ENCODE measurements at places on chromosomes 11 and 22. TPM values are rescaled to one million over a fixed set of nuclear protein-coding genes. Genes with fewer than 3 reads are reported as not detected.
A peak's percentile ranks its signal among the peaks of the same experiment; 100 is the strongest.

DNA sequence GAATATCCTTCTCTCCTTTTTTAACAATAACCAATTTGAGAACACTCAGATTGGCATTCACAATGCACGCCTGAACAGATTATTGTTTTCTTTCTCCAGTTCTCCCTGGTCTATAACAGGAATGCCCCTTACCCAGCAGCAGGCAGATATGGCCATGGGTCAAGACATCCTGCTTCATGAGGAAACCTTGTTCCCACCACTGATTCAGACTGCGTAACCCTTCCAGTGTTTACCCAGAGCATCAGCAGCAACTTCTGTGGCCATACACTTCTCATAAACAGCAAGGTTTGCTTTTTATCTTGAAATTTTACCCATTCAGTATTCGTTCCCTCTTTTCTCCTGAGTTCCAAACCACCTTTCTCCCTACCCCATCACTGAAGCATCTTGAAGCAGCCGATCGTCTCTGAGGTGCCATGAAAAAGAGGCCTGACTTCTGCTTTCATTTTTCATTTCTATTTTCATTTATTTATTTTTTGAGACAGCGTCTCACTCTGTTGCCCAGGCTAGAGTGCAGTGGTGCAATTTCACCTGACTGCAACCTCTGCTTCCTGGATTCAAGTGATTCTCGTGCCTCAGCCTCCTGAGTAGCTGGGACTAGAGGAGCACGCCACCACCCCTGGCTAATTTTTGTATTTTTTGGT is 9.6 kb downstream of the PTS start:
- no peak for DNase-seq

GNAZ gene
- total RNA-seq, result 13.7 TPM

TALDO1 gene
- 245 TPM for total RNA-seq

OR4D5 gene
- total RNA-seq, result not detected

- no peak for DNase-seq
Observed at GRCh38 chr11:69899957-69900821, 81.0 kb upstream of the FGF3 start.

DNA sequence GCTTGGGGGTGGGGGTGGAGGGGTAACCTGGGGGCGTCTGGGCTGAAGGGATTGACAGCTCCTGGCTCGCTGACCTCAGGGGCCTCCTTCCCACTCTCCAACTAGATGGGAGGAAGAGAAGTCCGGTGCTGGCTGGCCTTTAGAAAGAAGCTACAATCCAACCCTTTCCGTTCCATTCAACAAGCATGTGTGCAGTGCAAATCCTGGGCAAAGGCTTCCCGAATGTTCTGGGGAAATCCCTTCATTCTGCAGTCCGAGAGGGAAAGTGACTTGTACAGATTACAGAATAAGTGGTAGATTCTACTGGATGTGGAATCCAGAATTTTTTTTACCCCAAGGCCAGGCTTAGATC is 149.9 kb downstream of the FEZ1 start:
- no peak for DNase-seq

- DNase-seq, result no peak
Observed at GRCh38 chr11:14414470-14415461, 55.8 kb upstream of the RRAS2 start.

GRCh38 chr11:67252831-67253239 is 13.4 kb upstream of the GRK2 start:
- no peak for DNase-seq

OR52N2 gene
- total RNA-seq, result not detected

GRCh38 chr11:1573077-1573902 is 1.2 kb upstream of the DUSP8 start:
- DNase-seq, result peak; percentile 76

Data from ascending aorta (tissue), 2 donors.